ENCODE measurements at places on chromosomes 11 and 22. TPM values are rescaled to one million over a fixed set of nuclear protein-coding genes. Genes with fewer than 3 reads are reported as not detected.

Gene FOLH1
- 1.4 TPM for total RNA-seq

Gene RAPSN
- 1.6 TPM for total RNA-seq

Gene DUSP8
- 8.7 TPM for total RNA-seq

Gene DEUP1
- not detected for total RNA-seq

Gene OR5P2
- not detected for total RNA-seq

Gene C11orf65
- total RNA-seq = not detected

Gene KCNJ11
- total RNA-seq = not detected

Gene THY1
- total RNA-seq = 0.75 TPM

Gene CXCR5
- not detected for total RNA-seq

Gene CCDC87
- 0.28 TPM for total RNA-seq

Gene AIP
- 46.5 TPM for total RNA-seq

Gene C11orf86
- not detected for total RNA-seq

Gene CRYBB2
- 1.4 TPM for total RNA-seq

Gene TMEM151A
- total RNA-seq = not detected

Gene PAX6
- not detected for total RNA-seq

Gene FADS1
- total RNA-seq = 109 TPM

Gene SLCO2B1
- not detected for total RNA-seq

Gene DEFB131B
- total RNA-seq = not detected

Gene TRIM49
- total RNA-seq = not detected

Gene ASRGL1
- 30.5 TPM for total RNA-seq

Gene ROBO4
- total RNA-seq = 474 TPM

Gene SPON1
- total RNA-seq = not detected

Gene MADD
- 38.5 TPM for total RNA-seq

Gene MYEOV
- 14.4 TPM for total RNA-seq

Gene PRR33
- not detected for total RNA-seq

Gene SLC22A9
- not detected for total RNA-seq

Gene B4GALNT4
- total RNA-seq = 9.6 TPM

Gene FAM111B
- total RNA-seq = 17.4 TPM

Gene NCF4
- total RNA-seq = not detected

Gene CD3G
- not detected for total RNA-seq

Gene FAM227A
- total RNA-seq = 1.9 TPM

Gene MIOX
- not detected for total RNA-seq

Gene PDE3B
- total RNA-seq = 1.9 TPM

Gene XNDC1N
- total RNA-seq = 8.9 TPM

Gene ARHGAP20
- 1.4 TPM for total RNA-seq

Gene ZNF74
- 13.4 TPM for total RNA-seq

Gene TREH
- not detected for total RNA-seq

Gene SCO2
- 3.7 TPM for total RNA-seq

Gene CAPN1
- total RNA-seq = 217 TPM

Gene DMC1
- 0.91 TPM for total RNA-seq

Gene POU2AF3
- total RNA-seq = not detected

Gene CHCHD10
- total RNA-seq = 64.8 TPM

Gene APOA4
- not detected for total RNA-seq

Gene DLG2
- 1.1 TPM for total RNA-seq

Gene VSIG10L2
- total RNA-seq = not detected

Gene FXYD2
- total RNA-seq = 1.8 TPM

Gene SUSD2
- 0.27 TPM for total RNA-seq

Gene INTS4
- total RNA-seq = 37.8 TPM

Gene OR52N4
- total RNA-seq = not detected

Gene RIMBP3B
- total RNA-seq = not detected

Gene CFAP300
- not detected for total RNA-seq

Gene PYGM
- total RNA-seq = 0.39 TPM

Gene NXPE2
- not detected for total RNA-seq

Gene OR2AT4
- not detected for total RNA-seq

Gene NOX4
- total RNA-seq = 47.7 TPM

All from endothelial cell of umbilical vein (primary cell).